Stimulated activated CD8-positive, alpha-beta memory T cell treated with anti-CD3 and anti-CD28 coated beads, Interleukin-15, amount 100 ng/mL, for 4 hours (primary cell): ENCODE measurements at places on chromosomes 16 and 17.

GRCh38 chr17:32555611-32556310, 69.0 kb downstream of the CDK5R1 start:
- DNase-seq: no peak

- peak; percentile 79 for DNase-seq
Measured at GRCh38 chr16:54929090-54930004, 1.3 kb upstream of the IRX5 start.

DNA sequence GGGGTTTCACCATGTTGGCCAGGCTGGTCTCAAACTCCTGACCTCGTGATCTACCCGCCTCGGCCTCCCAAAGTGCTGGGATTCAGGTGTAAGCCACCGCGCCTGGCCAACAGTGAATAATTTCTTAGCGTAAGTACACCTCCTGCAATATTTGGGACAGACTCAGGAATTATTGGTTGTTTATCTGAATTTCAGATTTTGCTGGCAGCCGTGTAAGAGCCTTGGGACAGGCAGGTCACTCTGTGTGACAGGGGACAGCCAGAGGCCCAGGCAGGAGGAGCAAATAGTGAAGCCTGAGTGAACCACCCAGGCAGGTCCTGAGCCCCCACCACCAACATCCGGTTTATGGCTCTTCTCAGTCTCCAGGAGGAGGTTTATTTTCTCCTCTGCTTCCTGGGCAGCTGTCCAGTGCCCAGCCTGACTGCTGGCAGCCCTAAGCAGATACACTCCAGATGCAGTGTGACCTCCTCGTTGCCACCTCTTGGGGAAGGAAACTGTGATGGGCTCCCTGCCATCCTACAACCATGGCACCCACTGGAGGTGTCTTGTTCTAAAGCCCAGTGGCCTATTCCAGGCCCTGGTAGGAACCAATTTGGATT, 26.2 kb upstream of the ADORA2B start:
- no peak for DNase-seq

DNA sequence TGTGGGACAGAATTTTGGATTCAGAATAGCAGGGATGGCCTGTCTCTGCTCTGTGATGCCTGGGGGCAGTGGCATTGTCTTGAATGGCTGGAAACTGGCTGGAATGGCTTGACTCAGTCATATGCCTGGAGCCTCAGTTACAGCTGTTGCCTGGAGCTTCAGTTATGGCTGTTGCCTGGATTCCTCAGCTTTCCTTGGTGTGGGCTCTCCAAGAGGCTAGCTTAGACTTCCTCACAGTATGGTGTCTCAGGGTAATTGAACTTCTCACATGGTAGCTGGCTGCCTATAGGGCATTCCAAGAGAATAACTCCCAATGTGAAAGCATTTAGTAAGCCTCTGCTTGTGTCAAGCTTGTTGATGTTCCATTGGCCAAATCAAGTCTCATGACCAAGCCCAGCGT, 21.1 kb downstream of the KRT23 start:
- DNase-seq: no peak

GRCh38 chr16:2691491-2692248, 9.3 kb downstream of the KCTD5 start:
- no peak for DNase-seq

DNA sequence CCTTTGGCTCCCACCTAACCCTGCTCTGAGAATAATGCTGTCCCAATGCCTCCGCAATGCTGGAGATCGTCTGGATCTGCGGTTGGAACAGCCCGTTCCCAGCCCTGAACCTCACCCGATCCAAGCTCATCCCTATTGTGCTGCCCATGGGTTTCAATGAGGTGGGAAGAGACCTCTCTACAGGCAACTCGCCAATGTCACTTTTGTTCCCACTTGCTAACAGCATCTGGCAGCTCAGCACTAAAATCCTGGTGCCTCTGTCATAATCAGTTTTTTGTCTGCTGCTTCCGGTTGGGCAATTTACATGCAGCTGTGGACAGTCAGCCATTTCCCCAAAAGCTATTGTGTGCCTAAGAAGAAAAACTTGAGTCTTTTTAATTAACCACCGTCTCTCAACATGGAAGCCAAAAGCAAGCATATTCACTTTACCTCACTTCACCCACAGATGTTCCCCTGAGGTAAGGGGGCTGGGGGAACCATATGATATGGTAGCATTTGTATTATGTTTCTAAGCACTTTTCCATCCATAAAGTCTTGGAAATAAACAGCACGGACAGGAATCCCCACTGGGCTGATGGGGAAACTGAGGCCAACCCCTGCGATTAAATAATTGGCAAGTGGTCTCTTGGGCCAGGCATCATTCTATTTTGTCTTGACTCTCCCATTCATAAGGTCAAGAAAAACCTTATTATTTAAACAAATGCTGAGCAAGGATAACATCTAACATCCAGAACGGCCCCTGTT, 159.2 kb upstream of the CDH5 start:
- DNase-seq: no peak

DNA sequence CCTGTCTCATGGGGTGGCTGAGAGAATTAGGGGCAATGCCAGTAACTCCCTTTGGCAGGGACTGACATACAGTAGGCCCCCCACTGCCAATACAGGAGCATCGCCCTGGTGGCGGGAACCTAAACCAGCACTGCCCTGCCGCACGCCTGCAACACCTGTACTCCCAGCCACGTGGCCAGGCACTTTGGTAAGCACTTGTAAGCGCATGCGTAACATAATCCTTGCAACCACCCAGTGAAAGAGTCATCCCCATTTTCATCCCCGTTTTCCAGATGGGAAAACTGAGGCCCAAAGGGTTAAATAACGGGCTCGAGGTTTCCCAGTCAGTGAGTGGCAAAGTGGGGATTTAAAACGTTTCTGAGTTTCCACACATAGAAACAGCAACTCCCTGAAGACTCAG, 17.5 kb downstream of the SCN4A start:
- DNase-seq: no peak

DNA sequence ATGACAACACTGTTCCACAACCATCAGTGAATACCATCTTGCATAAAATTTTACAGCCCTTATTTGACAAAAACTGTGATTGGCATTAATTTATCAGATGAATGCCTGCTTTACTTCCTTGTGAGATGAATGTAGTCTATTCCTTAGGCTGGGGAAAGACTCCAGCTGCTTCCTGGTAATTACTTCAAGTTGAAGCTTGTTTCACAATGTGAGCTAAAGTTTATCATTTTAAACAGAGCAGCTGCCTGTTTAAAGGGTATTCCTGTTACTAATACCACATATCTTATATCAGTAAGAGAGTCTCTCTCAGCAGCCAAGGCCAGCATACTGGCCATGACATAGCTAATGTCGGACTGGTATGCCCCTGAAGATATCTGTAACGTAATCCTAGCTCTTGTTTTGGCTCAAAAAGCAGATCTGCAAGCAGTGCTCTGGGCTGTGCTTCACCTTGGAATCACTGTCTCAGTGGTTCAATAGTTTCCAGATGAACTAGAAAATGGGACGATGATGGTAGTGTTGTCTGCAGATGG, 13.2 kb upstream of the ARL2BP start:
- DNase-seq: no peak

GRCh38 chr17:29838961-29839360, 91.1 kb downstream of the SSH2 start:
- DNase-seq: no peak

GRCh38 chr17:79651266-79651665, 40.4 kb upstream of the RBFOX3 start:
- DNase-seq: no peak

DNA sequence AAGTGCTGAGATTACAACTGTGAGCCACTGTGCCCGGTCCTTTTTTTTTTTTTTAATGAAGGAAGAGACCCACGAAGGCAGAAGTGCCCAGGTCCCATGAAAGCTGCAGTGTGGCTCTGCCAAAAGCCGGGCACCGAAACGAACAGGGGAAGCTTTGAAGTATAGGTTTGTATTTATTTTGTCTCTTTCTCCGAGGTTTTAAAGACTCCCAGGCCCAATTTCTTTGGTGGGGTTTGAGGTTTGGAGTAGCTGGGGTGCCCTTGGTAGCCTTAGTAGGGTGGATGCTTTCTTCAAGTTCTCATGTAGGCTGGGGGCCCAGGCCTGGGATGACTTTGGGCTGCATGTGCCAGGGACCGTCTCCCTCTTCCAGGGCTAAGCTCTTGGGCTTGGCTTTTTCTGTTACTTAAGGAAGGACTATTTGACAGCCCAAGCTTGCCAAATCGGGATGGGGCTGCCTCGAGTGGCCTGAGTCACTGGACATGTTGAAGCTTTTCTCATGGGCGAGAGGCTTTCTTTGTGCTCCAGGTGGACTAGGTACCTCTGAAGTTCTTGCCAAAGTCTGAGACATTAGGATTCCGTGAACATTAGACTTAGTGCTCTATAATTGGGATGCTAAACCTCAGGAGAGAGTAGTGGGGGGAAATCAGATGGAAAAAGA, 66.3 kb downstream of the WIPI1 start:
- no peak for DNase-seq

DNA sequence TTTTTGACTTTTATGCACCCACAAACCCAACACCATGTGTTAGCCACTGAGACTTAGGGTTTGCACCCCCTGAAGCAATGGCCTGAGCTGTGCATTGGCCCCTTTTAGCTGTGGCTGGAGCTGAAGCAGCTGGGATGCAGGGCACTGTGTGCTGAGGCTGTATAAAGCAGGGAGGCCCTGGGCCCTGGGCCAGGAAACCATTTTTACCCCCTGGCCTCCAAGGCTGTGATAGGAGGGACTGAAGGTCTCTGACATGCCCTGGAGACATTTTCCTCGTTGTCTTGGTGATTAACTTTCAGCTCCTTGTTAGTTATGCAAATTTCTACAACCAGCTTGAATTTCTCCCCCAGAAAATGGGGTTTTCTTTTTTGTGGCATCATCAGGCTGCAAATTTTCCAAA, 6.7 kb upstream of the ANKFN1 start:
- DNase-seq: no peak

DNA sequence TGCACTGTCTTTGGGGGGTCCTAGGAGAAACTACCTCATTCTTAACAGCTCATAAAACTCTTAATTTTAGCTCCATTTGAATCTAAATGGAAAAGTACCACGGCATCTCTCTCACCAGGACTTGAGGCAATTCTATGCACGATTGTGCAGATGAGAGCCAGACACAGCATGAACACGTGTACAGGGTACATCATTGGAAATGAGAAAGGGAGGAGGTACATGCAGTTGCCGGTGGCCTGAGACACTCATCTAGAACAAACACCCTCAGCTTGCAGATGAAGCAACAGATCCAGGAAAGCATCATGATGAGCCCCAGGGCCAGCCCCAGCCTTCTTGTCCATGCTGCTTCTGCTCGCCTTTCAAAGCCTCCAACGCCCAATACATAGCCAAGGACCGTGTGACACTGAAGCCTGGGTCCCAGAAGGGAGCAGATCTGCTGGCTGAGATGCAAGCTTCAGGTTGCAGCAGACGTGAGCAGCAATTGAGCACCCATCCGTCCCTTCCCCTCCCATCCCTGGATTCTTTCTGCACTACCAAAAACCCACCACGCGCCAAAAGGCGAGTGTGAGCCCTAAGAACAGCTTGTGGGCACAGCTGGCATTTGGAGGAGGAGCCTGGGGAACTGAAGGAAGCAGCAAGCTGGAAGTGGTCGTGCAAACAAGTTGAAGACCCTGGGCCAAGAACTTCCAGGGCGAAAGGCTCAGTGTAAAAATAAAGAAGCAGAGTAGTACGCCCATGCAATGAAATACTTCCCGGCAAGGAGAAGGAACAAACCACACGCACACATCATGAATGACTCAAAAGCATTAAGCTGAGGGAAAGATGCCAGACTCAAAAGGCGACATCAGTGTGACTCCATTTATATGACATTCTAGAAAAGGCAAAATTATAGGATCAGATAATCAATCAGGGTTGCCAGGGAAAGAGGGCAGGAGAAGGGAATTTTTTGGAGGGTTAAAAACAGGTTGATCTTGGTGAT, 7.3 kb upstream of the RCVRN start:
- DNase-seq: no peak

GRCh38 chr17:47895347-47895855, 635 bp upstream of the SP2 start:
- DNase-seq: no peak

GRCh38 chr16:89612415-89613166, 851 bp upstream of the DPEP1 start:
- no peak for DNase-seq

GRCh38 chr17:21105064-21105894, 21.5 kb upstream of the DHRS7B start:
- DNase-seq: no peak

- no peak for DNase-seq
Measured at GRCh38 chr16:84603140-84603816, 14.6 kb downstream of the COTL1 start.

DNA sequence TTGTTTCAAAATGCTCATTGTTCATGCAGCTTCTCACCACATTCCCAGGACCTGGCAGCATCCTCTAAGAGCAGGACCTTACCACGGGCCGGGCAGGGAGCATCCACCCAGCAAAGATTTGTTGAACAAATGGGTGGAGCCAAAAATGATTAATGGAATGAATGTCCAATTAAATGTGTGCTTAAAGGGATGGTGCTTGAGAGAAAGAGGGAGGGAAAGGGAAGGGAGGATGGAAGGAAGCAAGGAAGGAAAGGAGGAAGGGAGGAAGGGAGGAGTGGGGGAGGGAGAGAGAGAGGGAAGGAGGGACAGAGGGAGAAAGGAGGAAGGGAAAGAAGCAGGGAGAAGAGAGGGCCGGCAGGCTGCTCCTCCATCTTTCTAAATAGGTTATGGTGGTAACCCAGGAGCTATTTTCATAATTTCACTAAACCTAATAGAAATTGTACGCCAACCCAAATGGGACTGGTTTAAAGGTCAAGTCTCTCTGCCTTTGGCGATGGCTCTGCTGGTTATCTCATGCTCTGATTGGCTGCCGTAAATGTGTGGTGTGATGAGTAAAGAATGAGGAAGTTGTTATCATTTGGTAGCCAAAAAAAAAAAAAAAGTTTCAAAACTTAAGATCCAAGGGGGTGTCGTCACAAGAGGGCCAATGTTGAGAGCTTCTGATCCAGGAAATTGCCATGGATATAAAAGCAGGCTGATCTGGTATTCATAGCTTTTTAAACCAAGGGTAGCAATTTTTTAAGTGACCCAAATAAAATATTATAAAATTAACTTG, 126.7 kb upstream of the FOXF1 start:
- DNase-seq: no peak

DNA sequence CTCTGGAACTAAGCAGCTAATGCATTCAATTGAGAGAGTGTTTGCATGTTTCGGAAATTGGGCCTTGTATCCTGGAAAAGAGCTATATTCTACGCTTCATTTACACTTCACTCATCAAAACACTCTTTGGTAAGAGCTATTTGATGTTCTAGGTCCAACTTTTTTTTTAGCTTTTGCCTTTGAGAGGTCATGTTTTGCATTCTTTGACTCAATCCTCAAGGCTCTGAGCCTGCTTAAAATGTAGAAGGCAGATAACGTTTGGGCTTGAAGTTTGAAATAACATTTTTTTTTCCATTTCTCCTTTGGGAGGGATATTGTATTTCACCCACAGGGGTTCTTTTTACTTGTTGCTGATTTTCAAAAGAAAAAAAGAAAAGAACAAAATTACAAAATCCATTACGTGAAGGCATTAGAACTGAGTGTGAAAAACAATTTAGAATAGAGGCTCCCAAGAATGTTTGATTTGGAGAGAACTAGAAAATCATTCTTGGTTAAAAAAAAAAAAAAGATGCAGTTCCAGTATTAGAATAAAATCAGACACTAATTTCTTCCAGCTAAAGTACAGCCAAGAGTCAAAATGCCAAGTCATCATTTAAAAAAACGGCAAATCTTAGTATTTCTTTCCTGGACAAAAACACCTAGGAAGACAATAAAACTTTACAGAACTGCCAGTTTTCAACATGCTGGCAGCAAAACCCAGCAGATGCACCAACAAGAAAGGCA, 268.5 kb downstream of the GRIN2A start:
- no peak for DNase-seq
